GOT3 (cell line): ENCODE measurements at places on chromosomes 5 and 9.

DNA sequence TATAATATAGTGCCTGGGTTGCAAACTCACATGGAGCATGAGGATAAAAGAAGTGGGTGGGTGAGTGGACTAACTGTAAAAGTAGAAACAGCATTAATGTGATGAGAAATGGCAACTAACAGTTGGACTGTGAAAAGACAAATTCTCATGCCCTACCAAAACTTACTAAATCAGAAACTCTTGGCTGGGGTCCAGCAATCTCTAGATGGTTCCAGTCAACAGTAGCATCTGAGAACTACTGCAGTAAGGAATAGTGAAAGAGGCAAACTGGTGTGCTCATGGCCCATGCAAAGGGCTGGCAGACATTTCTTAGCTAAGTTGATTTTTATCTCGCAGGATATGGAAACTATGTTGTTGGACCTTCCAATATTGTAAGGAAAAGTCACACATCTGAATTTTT, 150.3 kb downstream of the PIK3R1 start:
- no peak for DNase-seq

- no peak for DNase-seq
These were observed 681.8 kb downstream of the SEMA5A start for GRCh38 chr5:8864053-8864452.

- DNase-seq, result no peak
These were observed 69.8 kb downstream of the ICE1 start for GRCh38 chr5:5492087-5492933.

GRCh38 chr5:158942217-158942616, 157.5 kb downstream of the EBF1 start:
- no peak for DNase-seq

DNA sequence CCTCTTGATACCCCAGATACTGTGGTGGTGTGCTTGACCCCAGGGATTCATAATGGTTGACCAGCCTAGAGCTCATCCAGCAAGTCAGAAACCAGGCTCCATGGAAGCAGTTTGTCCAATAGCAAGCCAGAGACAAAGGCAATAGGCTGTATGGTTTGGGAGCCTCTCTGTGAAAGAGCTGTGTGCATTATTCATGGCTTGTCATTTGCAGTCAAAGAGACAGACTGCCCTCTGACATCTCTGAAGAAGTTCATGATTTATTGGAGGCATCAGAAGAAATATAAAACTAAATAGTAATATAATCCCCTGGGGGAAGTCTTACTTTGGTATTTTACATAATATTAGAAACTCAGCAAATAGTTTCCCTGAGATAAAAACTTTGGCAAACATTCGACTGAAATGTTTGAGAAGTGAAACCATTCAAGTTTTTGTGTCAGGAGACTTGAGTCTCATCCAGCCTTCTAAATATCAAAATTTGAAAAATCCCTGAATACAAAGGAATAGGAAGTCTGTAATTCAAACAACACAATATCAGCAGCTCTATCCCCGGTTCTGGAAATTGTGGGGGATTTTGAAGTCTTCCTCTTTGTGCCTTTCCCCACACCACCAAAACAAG, 250.3 kb downstream of the ZSWIM6 start:
- no peak for DNase-seq
